Kidney (tissue), 22 donors: ENCODE measurements at places on chromosomes 2 and 18. TPM values are rescaled to one million over a fixed set of nuclear protein-coding genes. Genes with fewer than 3 reads are reported as not detected.

The BOLL gene
- not detected for polyA plus RNA-seq

The SPATA3 gene
- polyA plus RNA-seq, result not detected

The ASB1 gene
- polyA plus RNA-seq, result 29.4 TPM

The FBLN7 gene
- 0.71 TPM for polyA plus RNA-seq

The HNMT gene
- 69.2 TPM for polyA plus RNA-seq

The ELAC1 gene
- polyA plus RNA-seq, result 11.7 TPM

The AMER3 gene
- polyA plus RNA-seq, result not detected

The MEIS1 gene
- polyA plus RNA-seq, result 7.3 TPM

The CD8B2 gene
- 0.71 TPM for polyA plus RNA-seq

The KLHL41 gene
- polyA plus RNA-seq, result 0.71 TPM

The TMEM163 gene
- 2.6 TPM for polyA plus RNA-seq

The EMILIN1 gene
- polyA plus RNA-seq, result 32.1 TPM

The CIB4 gene
- not detected for polyA plus RNA-seq

The ARHGAP15 gene
- polyA plus RNA-seq, result 5.7 TPM

The VIT gene
- polyA plus RNA-seq, result 0.15 TPM

The SKOR2 gene
- not detected for polyA plus RNA-seq

The SATB2 gene
- 1.3 TPM for polyA plus RNA-seq

The DSG1 gene
- not detected for polyA plus RNA-seq

The SOX11 gene
- polyA plus RNA-seq, result not detected

The DPYSL5 gene
- not detected for polyA plus RNA-seq

The OTOS gene
- polyA plus RNA-seq, result 1.5 TPM

The NTSR2 gene
- polyA plus RNA-seq, result not detected

The SLC5A7 gene
- 0.75 TPM for polyA plus RNA-seq

The MAL gene
- 1,006 TPM for polyA plus RNA-seq

The PXDN gene
- polyA plus RNA-seq, result 4.7 TPM

The CD8A gene
- polyA plus RNA-seq, result 0.65 TPM

The GREB1L gene
- polyA plus RNA-seq, result not detected

The SGPP2 gene
- 8.2 TPM for polyA plus RNA-seq

The ABCG5 gene
- polyA plus RNA-seq, result not detected

The NT5C1B gene
- polyA plus RNA-seq, result not detected

The GCG gene
- polyA plus RNA-seq, result not detected

The MEP1B gene
- polyA plus RNA-seq, result not detected

The HOXD3 gene
- polyA plus RNA-seq, result 16.9 TPM

The SPP2 gene
- not detected for polyA plus RNA-seq

The DAW1 gene
- polyA plus RNA-seq, result 1.0 TPM

The SP3 gene
- 14.5 TPM for polyA plus RNA-seq

The SLC11A1 gene
- 1.2 TPM for polyA plus RNA-seq

The RSAD2 gene
- polyA plus RNA-seq, result 4.3 TPM
